Peyer's patch (tissue), 4 donors: ENCODE measurements at places on chromosomes 6 and 20. TPM values are rescaled to one million over a fixed set of nuclear protein-coding genes. Genes with fewer than 3 reads are reported as not detected.
A peak's percentile ranks its signal among the peaks of the same experiment; 100 is the strongest.

DNA sequence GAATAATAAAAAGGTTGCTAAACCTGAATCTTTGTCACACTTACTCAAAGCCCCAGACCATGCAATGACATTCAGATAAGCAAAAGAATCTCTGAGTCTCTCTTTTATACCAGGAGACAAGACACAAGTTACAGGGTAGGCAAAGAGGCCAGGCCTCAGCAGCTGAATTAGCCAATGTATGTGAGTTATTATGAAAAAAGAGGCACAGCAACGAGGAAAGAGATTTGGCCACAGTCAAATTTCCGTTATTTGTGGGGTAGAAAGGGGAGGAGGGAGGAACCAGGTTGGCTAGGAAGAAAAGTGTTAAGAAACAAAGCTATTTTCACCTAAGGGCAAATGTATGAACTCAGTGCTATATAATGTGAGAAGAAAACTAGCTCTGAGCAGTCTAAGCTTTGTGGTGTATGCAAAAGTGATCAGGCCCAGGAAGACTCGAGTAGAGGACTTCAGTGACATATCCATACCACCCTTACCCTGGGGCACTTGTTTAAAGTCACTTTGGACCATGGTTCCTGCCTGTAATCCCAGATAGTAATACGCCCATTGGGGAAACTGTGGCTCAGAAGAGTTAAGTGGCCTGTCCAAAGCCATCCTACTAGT lies 19.1 kb downstream of the IPCEF1 start:
- DNase-seq: no peak

DNA sequence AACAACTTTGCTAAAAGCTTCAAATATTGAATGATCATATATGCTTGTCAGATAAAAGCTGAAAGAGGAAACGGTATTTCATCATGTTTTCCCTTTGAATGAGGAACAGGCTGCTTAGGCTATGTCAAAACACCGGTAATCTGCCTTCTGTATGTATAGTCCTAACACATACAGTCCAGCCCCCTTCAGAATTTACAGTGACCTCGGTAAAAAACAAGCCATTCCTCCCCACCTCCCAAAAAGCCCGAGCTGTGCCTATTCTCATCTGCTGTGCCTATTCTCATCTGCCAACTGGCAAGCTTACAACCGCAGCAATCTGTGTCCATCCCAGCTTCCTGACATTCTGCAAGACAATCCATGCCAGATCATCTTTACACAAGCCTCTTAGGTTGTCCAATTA lies 26.8 kb upstream of the UBE2J1 start:
- DNase-seq: no peak

- no peak for DNase-seq
Measured at GRCh38 chr20:14451458-14451857, 114.0 kb upstream of the FLRT3 start.

DNA sequence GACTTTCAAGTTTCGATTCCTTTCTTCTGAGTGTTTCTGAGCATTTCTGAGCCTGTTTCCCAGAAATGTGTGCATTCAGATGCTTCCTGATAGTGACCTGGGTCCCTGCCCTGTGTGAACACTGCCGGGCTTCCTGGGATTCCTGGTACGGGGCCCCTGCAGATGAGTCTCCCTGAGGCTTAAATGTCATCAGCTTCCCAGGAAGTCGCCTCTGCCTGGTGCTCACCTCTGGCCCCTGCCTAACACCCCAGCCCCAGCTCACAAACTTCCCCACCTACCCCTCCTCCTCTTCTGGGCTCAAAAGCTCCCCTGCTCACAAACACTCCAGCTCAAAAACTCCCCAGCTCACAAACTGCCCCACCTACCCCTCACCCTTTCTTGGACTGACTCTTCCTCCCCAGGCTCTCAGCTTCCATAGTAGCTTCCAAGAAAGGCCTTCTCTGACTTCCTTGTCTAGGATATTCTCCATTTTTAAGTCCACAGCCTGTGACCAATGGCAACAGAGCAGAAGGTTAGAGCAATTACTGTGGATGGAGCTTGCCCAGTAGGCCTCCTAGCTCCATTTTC lies 42.0 kb downstream of the TGM2 start:
- peak; percentile 14 for DNase-seq

GRCh38 chr20:21575167-21575566 lies 61.3 kb upstream of the NKX2-2 start:
- no peak for DNase-seq

- DNase-seq: no peak
Measured at GRCh38 chr20:11158589-11158988, 484.8 kb upstream of the JAG1 start.

DNA sequence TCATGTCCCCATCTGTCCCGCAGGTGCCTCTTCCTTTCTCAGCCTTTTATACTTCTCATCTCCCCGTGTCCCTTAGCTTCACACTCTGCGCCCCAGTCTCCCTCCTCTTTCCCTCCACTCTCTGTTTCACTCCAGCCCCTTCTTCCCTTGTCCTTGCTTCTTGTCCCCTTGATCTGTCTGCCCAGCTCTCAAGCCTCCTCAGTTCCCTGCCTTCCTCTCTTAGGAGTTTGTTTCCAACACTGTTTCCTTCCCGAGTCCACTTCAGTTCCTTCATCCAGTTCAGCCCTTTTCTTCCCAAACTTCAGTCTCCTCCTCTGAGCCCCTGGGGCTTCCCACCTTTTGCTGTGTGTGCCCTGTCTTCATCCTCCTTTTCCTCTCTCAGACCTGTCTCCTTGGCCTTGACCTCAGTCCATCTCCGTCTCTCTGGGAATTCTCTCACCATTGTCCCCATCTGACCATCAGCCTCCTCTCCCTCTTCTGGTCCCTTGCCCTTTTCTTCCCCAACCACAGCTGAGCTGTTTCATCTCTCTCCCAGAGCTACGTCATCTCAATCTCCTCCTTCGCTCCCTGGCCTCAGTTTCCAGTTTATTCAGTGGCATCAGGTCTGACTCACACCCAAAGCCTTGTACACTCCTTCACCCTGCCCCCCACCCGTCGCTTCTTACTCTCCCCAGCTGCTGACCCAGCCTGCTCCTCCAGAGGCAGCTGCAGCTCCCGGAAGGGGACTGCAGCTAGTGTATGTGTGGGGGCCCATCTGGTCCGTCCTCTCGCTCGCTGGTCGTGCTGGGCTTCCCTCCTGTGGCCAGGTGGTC lies 2.7 kb upstream of the DDR1 start:
- peak; percentile 40 for DNase-seq

GRCh38 chr6:3405679-3406078 lies 51.2 kb downstream of the SLC22A23 start:
- DNase-seq: no peak

DNA sequence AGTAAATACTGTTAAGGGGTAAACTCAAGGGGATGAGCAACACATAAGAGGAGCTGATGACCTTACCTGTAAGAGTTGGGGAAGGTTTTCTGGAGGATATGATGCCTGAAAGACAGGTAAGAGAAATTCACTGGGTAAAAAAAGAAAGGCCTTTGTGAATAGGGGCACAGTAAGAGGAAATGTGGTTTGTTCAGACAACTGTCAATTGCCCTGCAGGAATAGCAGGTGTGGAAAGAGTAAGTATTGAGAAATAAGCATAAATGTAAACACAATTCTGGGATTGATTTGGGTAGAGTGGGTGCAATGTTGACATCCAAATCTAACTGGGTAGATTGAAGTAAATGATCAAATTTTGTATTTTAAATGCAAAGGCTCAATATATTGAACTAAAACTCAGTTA lies 670.0 kb downstream of the DHX35 start:
- no peak for DNase-seq

DNA sequence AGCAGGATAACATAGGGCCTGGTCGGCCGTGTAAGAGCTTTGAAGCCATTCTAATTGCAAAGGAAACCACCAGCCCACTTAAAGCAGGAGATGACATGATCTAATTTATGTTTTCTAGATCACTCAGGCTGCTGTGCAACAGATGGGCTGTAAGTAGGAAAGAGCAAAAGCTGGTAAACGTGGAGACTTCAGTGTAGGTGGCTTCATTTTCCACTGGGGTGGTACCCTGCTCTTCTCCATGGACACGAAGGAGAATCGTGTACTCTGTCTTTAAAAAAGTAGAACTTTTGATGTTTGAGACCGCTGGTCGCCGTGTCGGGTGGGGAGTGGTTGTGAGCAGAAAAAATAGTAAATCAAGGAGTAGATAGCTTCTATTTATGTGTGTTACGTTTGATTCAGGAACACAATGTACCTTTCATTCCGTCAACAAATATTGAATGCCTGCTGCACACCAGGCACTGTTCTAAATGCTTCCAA lies 6.4 kb downstream of the CASS4 start:
- DNase-seq: no peak

- DNase-seq: no peak
Measured at GRCh38 chr6:161435748-161436070, 161.8 kb upstream of the AGPAT4 start.

DNA sequence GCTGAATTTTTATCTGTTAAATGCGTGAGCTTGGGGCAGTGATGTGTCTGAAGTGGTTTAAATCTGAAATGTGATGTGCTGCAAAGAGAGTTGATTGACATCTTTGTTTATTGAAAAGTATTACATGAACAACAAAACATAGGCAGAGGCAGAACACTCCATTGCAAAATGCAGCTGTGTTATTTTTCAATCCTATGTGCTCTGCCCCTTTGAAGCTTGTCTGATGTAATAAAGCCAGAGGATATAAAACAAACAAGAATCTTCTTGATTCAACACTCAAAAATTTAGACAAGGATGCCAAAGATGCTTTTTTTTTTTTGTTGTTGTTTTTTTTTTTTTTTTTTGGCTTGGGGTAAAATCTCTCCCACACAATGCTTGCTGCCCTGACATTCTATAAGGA lies 482.4 kb upstream of the MMS22L start:
- DNase-seq: no peak

DNA sequence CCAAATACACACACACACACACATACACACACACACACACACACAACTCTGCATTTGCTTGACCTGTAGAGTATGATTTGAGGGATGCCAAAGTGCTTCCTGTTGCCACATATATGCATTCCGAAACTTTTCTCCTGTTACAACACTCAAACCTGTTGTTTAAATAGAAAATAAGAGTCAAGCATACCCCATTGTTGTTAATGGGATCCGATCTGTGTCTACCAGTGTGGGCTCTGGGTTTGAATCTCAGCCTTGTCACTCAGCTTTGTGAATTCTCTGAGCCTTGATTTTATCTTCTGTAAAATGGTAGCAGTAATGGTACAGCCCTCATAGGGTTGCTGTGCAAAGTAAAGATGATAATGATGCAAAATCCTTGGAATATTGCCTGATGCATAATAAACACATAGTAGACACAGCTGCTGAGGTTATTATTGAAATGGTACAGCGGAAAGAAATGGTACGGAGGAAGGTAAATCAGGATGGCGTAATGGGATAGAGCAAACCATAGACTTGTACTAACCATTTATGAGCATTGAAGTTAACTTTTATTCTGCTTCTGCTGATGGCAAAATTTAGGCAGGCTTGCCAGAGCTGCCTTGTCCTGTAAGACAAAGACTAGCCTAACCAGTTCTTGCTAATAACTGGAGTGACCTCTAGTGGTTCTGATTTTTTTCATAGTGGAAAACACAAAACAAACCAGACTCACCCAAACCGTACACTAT lies 113.5 kb upstream of the PHACTR1 start:
- no peak for DNase-seq

- no peak for DNase-seq
Measured at GRCh38 chr6:143449082-143449713, 1.3 kb downstream of the ADAT2 start.

DNA sequence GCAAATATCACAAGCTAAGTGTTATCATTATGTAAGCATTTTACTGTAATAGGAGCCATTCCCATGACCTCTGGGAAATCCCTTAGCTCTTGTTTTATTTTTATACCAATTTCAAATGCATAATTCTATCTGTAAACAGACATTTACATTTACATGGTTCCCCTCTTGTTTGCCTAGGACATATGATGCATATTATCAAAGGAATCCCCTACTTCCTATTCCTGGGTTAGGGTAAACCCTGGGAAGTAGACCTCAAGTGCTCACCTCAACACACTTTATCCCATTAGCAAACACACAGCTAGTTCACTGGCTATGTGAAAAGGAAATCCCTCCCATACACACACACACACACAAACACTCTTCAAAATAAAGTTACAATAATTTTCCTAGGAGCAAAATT lies 27.1 kb downstream of the PDE10A start:
- DNase-seq: no peak

DNA sequence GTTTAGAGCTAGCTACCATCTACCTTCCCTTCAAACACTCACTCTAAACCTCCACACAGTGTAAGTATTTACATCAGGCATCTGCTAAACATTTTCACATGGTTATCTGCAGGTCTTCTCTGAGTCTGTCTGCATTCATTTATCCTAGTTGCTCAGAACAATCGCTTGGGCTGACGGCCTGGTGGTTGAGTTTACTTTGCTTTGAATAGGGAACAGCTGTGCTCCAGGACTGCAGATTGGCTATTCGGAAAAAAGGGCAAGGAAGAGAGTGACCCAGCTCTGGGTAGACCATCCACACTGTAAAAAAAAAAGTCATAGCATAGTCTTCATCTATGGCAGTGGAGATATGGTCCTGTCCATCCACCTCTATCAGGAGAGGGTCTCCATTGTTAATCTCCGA lies 115.3 kb upstream of the ESR1 start:
- DNase-seq: no peak

DNA sequence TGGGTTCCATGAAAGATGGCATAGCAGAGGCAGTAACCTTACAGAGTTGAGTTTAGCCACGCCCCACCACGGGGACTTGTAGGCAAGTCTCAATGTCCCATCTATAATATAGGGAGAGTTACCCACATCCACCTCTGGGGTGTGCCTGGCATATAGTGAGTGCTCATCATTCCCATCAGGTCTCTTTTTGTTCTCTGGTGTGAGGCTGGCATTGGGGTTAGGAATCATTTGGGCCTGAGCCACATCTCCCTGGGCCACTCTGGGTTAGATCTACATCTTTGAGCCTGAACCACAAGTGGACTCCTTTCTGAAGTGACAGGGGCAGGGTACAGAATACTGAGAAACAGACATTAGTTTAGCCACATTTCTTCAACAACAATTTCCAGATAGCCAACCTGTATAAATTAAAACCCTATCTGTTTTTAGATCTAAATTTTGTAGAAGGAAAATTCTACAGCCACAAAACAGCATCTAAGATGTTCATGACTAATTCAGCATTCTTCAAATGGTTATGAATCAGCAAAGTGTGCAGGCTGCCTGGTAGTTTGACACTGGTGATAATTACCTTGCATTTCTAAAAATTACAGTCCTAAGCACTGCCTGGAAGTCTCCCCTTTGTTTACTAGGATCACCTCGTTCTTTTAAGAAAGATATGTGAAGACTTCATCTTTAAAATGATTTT lies 20.1 kb downstream of the RNF24 start:
- no peak for DNase-seq

GRCh38 chr6:154379585-154379984 lies 23.0 kb upstream of the IPCEF1 start:
- no peak for DNase-seq

GRCh38 chr6:156699017-156699421 lies 78.2 kb upstream of the ARID1B start:
- no peak for DNase-seq

The MYLK2 gene
- not detected for total RNA-seq

The PFDN6 gene
- total RNA-seq: 12.4 TPM

The SLC26A8 gene
- total RNA-seq: not detected

The ZBTB2 gene
- 10.0 TPM for total RNA-seq

The HLA-DRA gene
- total RNA-seq: 371 TPM

The LTA gene
- total RNA-seq: not detected

The TDRD6 gene
- total RNA-seq: 0.28 TPM

The ANKRD66 gene
- not detected for total RNA-seq

The HLA-DRB5 gene
- total RNA-seq: not detected

The IGF2R gene
- 86.0 TPM for total RNA-seq

The VGLL2 gene
- total RNA-seq: not detected
